Activated T-helper 2 cell treated with anti-CD3 and anti-CD28 coated beads, Interferon-gamma antibody, Interleukin-2, Interleukin-4, amounts not matched to agents 10 μg/mL and 5 μg/mL and 100 μg/mL, durations not matched to agents 14 hours and 24 hours and 36 hours (primary cell): ENCODE measurements at places on chromosomes 7 and 10.

GRCh38 chr7:116455499-116455898 lies 44.0 kb upstream of the CAV2 start:
- DNase-seq = no peak

GRCh38 chr10:5581670-5582566 lies 57.2 kb downstream of the CALML3 start:
- no peak for DNase-seq

- DNase-seq = no peak
Measured at GRCh38 chr7:24827589-24827988, 70.3 kb upstream of the GSDME start.

GRCh38 chr7:77571801-77572200 lies 34.7 kb downstream of the PTPN12 start:
- DNase-seq = no peak

- DNase-seq = no peak
Measured at GRCh38 chr10:48187713-48188485, 86.6 kb downstream of the FRMPD2 start.

DNA sequence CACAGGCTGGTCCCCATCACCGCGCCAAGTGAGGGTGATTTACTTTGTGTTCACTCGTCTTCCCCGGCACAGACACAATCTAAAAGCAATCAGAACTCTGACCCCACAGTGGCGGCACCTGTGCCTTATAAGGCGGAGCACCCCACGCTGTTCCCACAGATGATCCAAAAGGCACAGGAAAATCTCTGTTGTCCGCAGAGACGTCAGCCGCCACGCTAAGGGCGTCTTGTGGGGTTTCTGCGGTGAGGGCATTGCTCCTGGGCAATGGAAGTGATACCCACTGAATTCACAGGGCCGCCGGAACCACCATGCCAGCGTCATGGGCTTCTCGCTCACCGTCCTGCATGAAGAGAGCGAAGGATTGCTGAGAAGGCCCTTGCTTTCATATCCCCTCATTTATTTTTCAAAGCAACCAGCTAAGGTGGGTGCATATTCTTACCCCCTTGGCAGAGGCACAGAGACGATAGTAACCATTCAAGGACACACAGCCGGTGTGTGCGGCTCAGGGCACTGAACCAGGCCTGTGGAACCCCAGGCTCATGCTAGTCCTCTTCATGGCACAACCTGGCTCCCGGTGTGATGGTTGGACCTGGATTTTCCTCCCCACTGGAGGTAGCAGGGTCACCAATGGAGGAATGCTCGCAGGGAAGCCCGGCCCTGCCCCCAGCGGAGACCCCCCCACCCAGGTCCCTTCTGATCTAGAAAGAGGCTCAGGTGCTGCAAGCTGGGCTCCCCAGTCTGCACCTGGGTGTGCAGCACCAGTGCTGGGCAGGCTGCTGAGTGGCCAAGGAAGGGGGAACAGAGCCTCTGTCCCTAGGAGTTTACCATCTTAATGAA lies 279.0 kb downstream of the TCERG1L start:
- DNase-seq = no peak

DNA sequence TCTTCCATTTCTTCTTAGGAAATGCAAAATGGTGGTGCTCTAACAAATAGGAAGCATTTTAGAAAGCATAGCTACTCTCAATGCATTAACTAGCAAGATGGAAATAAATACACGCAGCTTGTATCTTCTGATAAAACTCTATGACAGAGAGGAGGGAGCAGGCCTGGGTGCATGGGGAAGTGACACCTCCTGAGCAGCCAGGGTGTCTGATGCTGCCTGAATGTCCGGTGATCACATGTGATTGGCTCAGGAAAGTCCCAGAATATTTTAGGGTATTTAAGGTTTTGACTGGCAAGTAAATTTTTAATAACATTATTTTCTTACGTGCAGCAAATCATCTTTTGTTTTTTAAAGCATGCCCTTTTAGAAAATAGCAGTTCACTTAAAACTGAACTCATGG lies 261.0 kb upstream of the KLF6 start:
- DNase-seq = no peak

DNA sequence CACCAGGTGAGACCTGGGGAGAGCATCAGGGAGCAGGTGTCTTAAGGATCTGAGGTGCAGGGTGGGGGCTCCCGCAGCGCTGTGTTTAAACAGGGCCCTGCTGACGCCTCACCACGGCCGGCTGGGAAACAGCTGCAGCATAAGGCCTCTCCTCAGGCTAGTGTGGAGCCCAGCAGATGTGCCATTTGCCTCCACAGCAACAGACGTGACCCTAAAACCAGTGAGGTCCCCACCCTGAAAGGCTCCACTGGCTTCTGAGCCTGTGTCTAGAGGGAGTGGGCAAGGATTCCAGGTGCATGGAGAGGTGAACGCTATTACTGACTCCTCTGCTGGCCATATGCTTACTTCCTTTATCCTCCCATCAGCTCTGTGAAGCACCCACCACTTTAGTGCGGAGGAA lies 47.8 kb downstream of the SYPL1 start:
- DNase-seq = no peak

- no peak for DNase-seq
Measured at GRCh38 chr7:47091141-47091540, 490.8 kb downstream of the TNS3 start.

DNA sequence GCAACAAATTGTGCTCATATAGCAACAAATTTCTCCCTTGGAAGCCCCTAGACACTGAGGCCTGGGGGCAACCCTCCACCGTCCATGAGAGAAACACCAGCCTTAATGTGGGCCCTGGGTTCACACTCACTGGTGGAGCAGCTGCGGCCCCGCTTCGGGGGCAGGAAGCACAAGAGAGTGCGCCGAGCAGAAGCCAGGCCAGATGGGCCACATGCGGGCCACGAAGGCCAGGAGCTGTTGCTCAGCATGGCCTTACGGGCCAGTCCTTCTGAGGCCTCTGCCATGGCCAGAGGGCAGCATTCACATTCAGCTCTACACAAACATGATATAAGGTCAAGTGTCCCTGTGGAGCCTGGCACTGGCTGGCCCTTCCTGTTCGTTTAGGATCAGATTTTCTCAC lies 60.0 kb upstream of the VIPR2 start:
- DNase-seq = no peak

GRCh38 chr10:44030132-44030531 lies 354.8 kb downstream of the CXCL12 start:
- DNase-seq = no peak

GRCh38 chr10:7485244-7485556 lies 74.4 kb upstream of the SFMBT2 start:
- DNase-seq = no peak

- no peak for DNase-seq
Measured at GRCh38 chr10:122966879-122967278, 12.9 kb upstream of the C10orf88 start.

DNA sequence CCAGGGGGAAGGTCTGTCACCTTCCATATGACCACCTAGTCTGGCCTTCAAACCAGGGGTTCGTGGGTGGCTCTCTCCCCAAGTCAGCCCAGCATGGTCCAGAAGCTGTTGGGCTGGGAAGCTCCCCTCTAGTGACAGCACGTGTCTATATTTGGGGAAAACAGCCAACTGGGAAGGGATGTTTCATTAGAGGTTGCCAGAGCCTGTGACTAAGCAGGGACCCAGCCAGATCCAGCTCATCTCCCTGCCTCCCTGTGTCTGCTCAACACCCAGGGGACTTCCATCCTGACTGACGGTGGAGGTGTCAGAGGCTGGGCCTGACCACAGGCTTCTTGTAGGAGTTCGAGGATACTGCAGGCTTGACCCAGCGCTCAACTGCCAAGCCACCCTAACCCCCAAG lies 10.5 kb downstream of the STYXL1 start:
- DNase-seq = no peak

DNA sequence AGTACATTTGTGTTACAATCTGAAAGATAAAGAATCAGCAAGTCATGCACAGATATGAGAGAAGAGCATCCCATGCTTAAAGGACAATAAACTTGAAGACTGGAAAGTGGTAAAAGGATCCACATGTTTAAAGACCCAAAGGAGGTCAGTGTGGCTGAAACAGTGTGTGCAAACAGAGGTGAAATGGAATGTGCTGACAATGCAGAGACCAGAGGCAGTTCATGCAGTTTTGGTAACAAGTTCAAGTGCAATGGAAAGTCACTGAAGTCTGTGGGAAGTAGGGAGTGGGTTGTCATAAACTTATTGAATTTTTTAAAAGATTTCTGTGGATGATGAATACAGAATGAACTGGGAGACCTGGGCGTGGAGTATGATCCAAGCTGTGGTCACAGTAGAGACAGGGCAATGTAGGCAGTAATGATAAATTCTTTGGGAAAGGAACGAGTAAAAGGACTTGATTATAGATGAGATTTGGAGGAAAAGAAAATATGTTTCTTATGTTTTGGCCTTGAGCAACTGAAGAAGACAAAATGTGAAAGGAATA lies 408.0 kb downstream of the HGF start:
- no peak for DNase-seq

- DNase-seq = no peak
Measured at GRCh38 chr10:1120306-1120705, 64.1 kb downstream of the WDR37 start.

- no peak for DNase-seq
Measured at GRCh38 chr7:157896774-157897555, 560.2 kb downstream of the DNAJB6 start.

- peak; percentile 23 for DNase-seq
Measured at GRCh38 chr10:104274762-104275721, 6.1 kb downstream of the GSTO2 start.

GRCh38 chr10:112631501-112632400 lies 184.7 kb downstream of the VTI1A start:
- no peak for DNase-seq

GRCh38 chr10:53223851-53224250 lies 451.3 kb upstream of the MBL2 start:
- DNase-seq = no peak

GRCh38 chr10:15430969-15431771 lies 60.1 kb upstream of the FAM171A1 start:
- DNase-seq = no peak

GRCh38 chr7:151244196-151244840 lies 4.2 kb downstream of the SMARCD3 start:
- DNase-seq = peak; percentile 48

GRCh38 chr7:81075150-81075549 lies 156.3 kb upstream of the SEMA3C start:
- no peak for DNase-seq

- no peak for DNase-seq
Measured at GRCh38 chr7:157674715-157675426, 338.1 kb downstream of the DNAJB6 start.

DNA sequence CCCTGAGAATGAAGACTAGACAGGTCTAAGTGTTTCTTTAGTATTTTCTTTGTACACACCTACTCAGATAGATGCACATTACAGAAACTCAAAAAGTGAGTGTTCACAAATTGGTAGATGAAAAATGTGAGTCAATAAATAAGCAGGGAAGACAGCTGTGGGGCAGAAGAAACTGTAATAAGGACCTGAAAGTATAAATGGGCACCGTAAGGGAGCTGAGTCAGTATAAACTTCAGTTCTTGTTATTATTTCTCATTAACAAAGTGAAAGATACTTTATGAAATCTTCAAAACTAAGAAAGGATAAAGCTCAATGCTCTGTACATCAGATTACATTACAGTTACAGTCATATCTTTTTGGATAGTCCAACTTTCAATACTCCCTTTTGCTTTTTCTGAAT lies 2.5 kb downstream of the MTPN start:
- DNase-seq = no peak

DNA sequence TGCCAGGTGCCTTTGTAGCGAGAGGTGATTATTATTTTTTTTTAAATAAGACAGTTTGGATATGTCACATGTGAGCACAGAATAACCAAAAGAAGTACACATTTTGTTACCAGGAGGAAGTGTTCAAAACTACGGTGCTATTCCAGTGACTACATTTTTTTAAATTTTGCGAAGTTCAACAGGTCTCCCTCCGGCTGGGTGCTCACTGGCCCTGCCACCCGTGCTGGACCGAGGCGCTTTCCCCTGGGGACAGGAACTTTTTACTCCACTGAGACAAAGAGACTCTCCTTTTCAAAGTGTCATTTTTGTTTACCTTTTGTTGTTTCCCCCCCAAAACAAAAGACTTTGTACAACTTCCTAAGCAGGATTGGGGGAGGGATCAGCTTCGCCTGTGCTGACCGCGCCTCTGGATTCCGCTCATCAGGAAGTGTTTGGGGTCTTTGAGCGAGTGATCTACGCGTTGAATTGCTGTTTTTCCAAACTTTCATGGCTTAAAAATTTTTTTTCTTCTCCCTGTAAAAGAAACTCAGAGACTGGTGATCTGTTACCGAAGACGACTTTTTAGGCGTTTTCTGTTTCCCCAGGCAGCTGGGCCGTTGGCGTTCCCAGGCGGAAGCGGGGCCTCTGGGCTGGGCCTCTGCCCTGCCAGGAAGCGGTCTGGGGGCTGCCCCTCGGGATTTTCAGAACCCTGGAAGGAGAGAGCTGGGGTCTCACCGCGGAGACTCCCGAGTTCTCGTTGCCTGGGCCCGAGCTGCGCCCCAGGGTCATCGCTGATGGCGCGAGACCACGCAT lies 7.2 kb downstream of the EN2 start:
- DNase-seq = no peak

DNA sequence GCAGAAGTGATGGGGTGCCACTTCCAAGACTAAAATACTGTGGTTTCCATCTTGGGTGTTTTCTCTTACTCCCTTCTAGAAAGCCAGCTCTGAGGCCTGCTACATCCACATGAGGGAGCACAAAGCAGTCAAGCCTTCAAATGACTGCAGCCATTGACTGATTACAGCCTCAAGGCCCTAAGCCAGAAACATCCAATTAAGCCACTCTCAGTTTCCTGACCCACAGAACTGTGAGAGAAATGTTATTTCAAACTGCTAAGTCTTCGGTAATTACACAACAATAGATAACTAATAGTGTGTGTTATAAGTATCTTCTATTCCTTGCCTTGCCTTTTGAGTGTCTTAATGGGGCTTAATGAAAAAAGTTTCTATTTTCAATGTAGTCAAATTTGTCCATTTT lies 24.8 kb downstream of the BRAF start:
- DNase-seq = no peak

DNA sequence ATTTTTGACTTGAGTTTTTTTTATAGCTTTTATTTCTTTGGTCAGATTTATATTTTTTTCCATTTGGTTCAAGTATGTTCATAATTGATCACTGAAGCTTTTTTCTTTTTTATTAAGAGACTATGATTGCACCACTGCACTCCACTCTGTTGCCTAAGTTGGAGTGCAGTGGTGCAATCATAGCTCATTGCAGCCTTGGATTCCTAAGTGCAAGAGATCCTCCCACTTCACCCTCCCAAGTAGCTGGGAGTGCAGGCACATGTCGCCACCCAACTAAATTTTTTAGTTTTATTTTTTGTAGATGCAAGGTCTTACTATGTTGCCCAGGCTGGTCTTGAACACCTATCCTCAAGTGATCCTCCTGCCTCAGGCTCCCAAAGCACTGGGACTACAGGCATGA lies 97.7 kb upstream of the KIF5B start:
- no peak for DNase-seq

- DNase-seq = no peak
Measured at GRCh38 chr7:150968734-150969372, 9.3 kb downstream of the KCNH2 start.
